Hematopoietic multipotent progenitor cell treated with erythropoietin and hydrocortisone succinate and interleukin-3 and kit ligand, for 8 days (in vitro differentiated cells): ENCODE measurements at places on chromosomes 3 and 15.

- DNase-seq, result no peak
Observed at GRCh38 chr3:127038466-127038865, 55.6 kb downstream of the PLXNA1 start.

DNA sequence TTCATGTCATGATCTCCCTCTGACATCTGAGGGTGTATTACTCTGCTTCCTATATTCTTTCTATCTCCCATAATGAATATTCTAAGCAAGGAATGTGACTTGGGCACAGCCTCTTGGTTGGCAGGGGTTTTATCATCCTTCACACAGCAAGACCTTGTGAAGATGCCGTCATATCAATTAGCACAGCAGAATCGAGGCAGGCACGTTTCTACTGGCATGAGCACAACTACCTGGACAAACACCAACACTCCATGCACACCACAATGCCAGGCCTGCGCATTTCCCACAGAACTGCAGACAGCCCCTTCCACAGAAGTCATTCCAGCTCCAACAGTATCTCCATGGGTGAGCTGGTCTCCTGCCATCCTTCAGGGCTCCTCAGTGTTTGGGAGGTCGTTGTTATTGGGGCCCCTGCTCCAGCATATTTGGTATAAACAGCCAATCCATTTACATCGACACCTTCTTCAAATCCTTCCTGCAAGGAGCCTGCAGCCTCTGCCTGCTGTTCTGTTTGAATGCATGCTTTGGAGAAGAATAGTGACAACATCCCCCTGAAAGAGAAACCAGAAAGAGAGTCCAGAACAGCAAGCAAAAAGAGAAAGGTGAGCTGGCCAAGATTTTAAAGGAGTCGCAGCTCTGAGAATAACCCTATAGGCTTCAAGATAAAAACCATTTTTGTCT lies 275.5 kb downstream of the SHOX2 start:
- no peak for DNase-seq

GRCh38 chr3:122563717-122564025 lies 429 bp downstream of the PARP9 start:
- peak; percentile 34 for DNase-seq

DNA sequence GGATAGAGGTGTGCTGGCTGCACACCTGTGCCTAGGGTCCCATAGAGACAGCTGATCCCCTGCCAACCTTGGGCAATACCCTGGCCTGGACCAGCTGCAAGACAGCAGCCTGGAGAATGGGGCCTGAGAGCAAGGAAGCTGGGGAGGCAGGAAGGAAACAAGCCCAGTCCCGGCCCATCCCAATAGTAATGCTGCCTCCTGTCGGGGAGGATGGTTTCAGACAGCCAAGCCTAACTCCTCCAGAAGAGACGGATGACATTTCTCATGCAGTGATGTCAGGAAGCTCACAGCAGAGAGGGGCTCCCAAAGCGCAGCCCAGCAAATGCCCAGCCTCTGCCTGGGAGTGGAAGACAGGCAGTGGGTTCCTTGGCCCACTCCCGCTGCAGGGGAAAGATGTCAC lies 408.8 kb downstream of the OCA2 start:
- DNase-seq, result no peak

DNA sequence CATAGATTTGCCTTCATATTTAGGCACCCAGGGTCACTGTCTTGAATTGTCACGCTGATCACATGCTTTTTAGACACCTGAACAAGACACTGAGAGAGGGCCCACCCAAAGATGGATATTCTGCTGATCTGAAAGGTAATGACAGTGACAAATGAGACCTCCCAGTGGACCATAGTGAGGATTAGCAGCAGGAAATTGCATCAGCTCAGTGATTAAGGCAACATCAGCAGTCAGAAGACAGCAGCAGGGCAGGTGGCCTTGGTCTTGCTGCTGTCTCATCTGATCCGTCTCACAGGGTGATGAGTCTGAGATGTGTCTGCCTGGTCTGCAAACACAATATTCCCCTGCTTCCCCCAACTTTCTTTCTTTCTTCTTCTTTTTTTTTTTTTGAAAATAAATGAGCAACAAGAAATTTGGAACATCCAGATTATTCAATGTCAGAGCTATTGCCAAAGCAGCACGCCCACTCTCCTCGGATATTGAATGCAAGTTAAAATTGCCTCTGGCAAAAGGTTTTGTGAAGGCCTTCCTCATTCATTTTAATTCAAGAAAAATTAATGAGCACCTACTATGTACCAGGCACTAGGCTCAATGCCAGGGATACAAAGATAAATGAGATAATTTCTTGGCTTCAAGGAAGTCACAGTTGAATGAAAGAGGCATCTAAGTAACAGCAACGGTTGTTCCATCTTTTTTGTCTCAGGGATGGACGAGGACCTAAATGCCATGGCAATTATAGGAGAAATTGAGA lies 14.1 kb downstream of the OTOL1 start:
- DNase-seq, result no peak

GRCh38 chr15:74222240-74223119 lies 13.6 kb upstream of the CCDC33 start:
- DNase-seq, result no peak

GRCh38 chr15:70198441-70199123 lies 100.9 kb upstream of the TLE3 start:
- no peak for DNase-seq

- no peak for DNase-seq
Observed at GRCh38 chr3:98232489-98232888, 31.6 kb upstream of the OR5H6 start.

GRCh38 chr15:68797191-68797590 lies 23.5 kb downstream of the ANP32A start:
- DNase-seq, result no peak

GRCh38 chr3:97712919-97713318 lies 51.6 kb upstream of the ARL6 start:
- no peak for DNase-seq

- peak; percentile 26 for DNase-seq
Observed at GRCh38 chr3:186534113-186534669, 10.0 kb downstream of the CRYGS start.

- no peak for DNase-seq
Observed at GRCh38 chr15:38994310-38994709, 429.7 kb upstream of the RASGRP1 start.

DNA sequence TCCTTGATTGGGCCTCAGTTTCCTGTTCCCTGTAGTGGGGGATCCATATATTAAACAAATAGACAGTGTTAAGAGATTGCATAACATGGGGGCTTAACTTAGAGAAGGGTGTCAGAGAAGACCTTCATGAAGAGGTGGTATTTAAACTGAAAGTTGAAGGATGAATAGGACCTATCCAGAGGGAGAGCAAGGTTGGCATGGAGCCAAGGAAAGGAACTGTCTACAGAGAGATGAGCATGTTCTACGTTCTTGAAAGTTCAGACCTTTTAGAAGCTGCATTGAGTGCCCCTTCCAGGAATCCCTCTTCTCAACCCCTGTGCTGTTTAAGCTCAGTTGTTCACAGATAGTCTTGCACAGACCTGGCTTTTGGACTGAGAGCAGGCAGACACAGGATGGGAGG lies 2.4 kb downstream of the HTD2 start:
- peak; percentile 34 for DNase-seq

DNA sequence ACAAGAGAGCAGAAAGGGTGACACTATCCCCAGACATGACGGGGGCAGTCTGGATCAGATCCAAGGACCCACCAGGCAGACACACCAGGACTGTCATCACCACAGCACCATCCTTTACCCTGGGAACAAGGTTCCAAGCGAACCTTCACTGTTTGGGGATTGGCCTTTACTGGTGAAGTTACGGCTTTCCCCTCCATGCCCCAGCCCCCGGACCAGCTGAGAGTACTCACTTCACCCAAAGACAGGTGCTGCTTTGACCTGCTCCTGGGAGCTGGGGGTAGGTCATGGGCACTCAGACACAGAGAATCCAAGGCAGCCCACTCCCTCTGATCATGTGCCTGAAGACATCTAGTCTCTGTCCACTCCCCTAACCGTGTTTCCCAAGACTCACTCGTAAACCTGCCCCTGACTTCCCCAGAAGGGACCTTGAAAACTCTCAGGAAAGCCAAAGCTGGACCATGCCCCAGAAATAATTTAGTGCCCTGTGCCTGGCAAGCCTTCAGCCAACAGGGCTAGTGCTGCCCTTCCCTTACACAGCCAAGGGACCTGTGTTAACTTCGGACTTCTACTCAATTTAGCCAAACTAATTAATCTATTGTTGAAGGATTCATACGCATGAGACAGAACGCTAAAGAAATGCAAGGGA lies 2.8 kb downstream of the RRP9 start:
- DNase-seq, result no peak

DNA sequence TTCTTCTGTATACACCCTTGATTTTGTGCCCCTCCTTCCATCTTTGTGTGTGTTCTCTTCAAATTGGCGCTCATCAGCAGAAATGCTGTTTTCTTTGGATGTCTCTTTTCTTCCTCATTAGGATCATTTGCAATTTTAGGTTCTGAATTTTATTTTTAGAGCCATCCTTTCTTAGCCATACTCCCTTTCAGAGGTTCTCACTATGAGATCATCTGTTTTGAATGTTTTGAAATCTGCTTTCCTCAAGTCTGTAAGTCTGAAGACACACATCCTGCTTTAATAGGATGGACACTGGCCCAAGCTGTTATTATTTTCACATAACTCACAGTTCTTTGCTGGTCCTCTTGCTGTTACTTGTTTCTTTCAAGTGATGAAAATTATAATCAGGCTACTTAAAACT lies 124.8 kb downstream of the BDH1 start:
- no peak for DNase-seq

- no peak for DNase-seq
Observed at GRCh38 chr15:98740295-98740694, 92.0 kb downstream of the IGF1R start.

DNA sequence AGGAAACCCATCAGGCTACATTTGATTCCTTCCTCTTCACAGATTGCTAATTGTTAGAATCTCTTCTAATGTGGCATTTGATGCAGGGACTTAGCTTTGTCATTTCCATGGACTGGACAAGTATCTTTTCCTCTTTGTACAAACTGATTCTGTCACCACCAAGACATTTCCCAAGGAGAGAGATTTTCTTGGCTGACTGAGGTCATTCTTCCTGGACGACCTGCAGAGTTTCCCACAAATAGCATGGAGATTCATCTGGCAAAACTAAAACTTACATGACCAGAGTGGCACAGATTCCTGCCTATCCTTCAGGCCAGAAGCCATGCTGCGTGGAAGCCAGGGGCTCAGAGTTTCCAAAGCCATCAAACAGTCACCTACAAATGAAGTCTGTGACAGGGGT lies 269.2 kb upstream of the LRTM1 start:
- no peak for DNase-seq

DNA sequence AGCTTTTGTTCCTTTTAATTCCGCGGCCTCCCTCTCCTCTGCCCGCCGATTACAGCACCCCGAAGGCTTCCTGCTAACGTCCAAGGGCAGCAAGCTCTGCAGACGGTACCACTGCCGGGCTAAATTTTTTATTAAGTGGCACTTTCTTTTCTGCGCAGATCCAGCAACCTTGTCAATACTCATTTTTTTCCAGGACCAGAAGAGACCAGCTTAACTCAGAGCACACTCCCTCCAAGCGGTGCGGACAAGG lies 542 bp upstream of the MEIS2 start:
- peak; percentile 34 for DNase-seq

GRCh38 chr15:74352393-74352910 lies 15.0 kb downstream of the CYP11A1 start:
- no peak for DNase-seq

DNA sequence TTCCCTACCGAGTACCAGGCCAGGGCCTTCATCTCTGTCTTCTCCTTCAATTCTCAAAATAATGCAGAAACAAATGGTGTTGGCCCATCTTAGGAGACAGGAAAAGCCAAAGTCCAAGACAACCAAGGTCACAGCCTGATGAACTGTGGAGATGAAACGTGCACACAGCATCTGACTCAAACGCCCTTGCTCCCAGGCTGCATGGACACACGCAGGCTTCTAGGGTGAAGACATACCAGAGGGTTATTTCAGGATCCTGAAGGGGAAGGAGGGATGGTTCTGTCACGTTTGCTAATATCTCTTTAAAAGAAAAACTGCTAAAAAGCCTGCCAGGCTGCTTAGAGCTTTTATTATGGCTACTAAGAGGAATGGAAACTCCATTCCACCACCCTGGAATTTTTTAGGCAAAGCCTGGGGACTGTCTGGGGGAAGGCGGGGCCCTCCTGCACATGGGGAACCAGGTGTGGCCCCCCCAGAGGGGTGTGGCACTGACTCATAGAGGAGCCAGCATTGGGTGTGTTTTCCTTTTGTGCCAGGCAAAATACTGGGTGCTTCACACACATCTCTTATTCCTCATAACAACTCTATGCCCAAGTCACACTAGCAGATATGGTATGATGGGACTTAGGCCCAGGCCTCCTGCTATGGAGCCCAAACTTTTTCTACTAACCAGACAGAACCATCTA lies 62.9 kb downstream of the UMPS start:
- no peak for DNase-seq

DNA sequence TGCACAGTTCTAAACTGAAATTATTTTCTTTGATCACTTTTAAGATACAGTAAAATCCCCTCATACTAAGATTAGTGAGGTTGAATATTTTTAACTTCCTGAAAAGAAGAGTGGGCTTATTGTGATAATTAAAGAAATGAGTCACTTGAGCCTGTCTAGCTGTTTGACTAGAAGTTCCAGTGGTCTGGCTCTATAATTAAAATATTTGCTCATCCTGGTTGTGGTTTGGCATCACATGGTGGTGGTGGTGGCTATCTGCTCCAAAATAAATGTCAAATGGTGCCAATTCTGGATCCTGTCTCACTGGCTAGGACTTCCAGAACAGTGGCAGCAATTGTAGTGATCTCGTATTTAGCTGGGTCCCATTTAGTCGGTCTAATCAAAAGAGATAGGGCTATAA lies 8.6 kb upstream of the TEX9 start:
- DNase-seq, result peak; percentile 42

- no peak for DNase-seq
Observed at GRCh38 chr15:34188711-34189110, 21.2 kb downstream of the KATNBL1 start.

DNA sequence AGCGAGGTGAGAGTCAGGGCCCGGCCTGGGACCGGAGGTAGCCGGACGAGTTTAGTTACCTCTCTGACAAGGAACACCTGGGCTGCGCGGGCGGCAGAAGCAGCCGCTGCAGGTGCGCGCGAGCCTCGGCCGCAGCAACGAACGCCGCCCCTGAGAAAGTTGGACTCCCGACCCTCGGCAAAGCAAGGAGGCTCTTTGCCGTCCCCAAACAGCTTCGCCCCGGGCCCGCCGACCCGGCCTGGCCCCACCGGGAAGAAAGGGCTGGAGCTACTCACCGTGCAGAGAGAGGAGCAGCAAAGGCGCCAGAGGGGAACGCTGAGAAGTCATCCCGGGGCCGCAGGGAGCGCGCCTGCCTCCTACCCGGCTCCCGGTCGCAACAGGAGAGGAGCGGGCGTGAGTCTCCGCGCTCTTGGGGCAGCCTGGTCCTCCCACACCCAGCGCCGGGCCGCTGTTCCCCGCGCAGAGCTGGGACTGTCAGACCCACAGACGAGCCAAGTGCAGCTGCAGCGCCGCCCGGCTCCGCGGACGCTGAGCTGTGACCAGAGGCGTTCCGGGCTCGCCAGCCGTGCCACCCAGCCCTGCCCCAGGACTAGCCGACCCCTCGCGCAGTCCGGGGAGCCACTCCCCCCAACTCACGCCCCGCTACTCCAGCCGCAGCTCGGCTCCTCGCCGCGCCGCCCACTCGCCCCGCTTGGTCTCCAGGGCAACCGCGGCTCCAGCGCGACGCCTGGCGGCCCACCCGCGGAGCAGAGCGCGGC lies at the start of gene IGSF11:
Gene IGSF11 (minus strand): TSS at position 591 of the 758 bp plus-strand sequence. CDS start 264 bp downstream, at position 327.
- DNase-seq, result peak; percentile 7

- no peak for DNase-seq
Observed at GRCh38 chr15:33860754-33861153, 107.5 kb upstream of the CHRM5 start.

GRCh38 chr3:138974462-138974861 lies 27.4 kb downstream of the FOXL2NB start:
- DNase-seq, result no peak
